NCI-H1417 treated with DMSO at 0.1 percent for 48 hours (cell line): ENCODE measurements at places on chromosomes 4 and X.

DNA sequence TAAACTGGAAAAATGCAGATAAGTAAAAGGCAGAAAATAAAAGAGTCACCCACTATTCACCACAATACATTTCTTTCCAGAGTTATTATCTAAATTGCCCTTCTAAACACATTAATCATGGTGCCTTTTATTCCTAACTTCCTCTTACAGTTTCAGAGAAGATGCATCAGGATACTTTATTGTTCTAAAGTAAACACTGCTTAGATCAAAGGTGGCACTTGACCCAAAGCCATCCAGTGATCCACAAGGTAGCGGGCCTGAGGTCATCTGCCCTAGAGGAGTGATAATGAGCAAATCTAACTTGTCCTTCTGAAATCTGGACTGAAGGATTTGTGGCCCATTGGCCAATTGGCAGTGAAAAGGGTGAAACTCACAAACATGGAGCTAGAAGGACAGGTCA, 12.0 kb upstream of the TMEM154 start:
- peak; percentile 60 for DNase-seq

DNA sequence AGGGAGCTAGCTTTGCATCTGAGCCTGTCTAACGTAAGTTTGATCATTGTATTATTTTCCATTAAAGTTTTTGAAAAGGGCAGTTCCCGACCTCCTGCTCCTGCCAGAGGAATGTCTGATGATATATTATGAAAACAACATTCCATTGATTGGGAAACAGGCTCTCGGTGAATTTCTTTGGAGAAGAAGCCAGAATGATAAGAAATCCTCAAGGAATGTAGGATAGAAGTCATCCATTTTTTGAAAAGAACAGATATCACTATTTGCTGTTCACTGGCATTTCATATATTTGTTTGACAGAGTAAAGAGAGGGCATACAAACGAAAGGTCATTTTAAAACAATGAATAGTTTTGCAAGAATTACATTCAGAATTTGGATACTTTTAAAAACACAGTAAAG, 781.0 kb upstream of the HTR2C start:
- no peak for DNase-seq

GRCh38 chrX:151359931-151360871, 36.8 kb upstream of the VMA21 start:
- no peak for DNase-seq

GRCh38 chr4:2936773-2937145, 26.4 kb downstream of the NOP14 start:
- DNase-seq: no peak

DNA sequence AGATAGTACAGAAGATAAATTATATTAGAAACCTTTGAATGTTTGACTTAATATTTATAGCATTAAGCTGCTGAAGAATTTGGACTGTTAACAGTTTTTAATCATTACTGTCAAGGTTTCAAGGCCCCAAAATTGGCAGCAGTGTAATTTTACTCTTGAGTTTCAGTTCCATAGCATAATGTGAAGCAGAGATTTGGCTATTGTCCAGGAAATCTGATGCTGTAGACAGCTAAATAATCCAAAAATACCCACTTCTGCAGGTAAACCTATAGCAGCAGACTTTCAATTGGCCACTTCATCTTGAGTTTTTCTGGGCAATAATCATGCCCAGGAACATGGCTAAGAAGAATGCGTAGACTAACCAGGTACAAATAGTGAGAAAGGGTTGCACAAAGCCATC, 85.0 kb downstream of the RCHY1 start:
- no peak for DNase-seq

DNA sequence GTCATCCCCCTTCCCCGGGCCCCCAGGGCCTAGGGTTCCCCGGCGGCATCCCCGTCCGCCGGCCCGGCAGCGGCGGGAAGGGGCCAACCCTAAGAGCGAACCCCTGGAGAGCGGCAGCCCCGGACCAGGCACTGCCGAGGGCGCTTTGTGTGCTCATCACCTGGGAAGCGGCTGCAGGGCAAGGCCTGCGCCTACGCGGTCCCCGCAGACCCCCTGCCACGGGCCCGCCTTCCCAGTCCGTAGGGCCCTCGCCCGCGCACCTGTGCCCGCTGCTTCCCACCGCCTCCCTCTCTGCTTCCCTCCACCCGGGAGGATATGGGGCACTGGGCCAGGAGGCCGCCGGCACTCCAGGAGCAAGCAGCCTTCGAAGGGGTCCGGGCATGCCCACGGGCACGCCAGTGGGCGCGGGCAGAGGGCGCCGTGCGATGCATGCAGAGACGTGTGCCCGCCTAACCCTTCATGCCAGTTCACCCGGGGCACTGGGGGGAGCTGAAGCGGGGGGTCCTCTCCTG, 2.6 kb downstream of the FLNA start:
- DNase-seq: no peak

DNA sequence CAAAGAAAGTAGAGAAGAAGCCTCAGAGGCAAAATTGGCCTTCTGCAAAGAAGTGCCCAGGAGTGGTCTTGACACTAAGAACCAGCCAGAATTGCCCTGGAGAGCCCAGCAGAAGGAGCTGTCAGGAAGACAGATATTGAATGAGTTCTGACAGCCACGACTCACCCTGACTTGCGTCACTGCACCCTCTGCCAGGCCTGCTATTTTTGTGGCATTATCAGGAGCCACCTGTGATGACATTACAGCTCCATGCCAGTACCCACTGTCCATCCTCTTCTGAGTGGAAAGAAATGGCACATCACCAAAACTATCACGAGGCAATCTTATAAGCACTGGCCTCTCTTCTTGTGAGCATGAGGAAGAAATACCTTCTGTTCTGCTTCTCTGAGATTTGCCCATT, 67.7 kb downstream of the SMIM20 start:
- DNase-seq: no peak

GRCh38 chr4:60655356-60655755, 544.8 kb upstream of the ADGRL3 start:
- DNase-seq: no peak

DNA sequence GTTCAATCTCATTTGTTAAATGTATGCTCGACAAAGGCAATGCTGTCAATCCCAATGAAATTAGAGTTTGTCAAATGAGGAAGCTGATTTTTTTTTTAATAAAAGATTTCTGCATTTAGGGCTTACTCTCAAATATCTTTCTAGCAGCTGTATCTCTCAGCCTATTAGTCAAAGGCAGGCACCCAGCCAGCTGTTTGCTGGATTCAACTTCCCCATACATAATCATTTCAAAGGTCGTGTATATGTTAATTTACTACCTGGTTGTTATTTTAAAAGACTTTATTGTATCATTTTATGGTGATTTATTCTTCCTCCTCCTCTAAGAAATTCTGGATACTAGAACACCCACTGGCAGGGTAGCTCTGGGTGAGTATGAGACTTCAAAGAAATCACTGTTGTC, 27.1 kb downstream of the RAI2 start:
- no peak for DNase-seq

- no peak for DNase-seq
These were observed 11.4 kb upstream of the NYX start for GRCh38 chrX:41435708-41436107.

- no peak for DNase-seq
These were observed 129.8 kb downstream of the SORBS2 start for GRCh38 chr4:185682236-185682635.

DNA sequence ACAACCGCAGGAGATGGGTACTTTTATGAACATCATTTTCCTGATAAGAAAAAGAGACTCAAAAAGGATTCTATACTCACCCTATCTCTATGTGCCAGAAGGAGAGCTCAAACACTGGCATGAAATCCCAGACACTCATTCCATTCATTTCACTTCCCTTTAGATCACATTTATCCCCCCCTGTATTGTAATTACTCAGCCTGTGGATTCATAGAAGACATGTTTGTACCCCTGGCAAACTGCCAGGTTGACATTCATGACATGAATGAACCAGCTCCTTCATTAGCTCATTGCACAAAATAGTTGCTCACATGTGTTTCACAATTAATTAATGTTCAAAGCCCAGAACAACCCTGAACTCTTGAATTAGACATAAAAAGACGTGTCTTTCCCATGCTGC, 4.9 kb downstream of the SMR3A start:
- peak; percentile 18 for DNase-seq

DNA sequence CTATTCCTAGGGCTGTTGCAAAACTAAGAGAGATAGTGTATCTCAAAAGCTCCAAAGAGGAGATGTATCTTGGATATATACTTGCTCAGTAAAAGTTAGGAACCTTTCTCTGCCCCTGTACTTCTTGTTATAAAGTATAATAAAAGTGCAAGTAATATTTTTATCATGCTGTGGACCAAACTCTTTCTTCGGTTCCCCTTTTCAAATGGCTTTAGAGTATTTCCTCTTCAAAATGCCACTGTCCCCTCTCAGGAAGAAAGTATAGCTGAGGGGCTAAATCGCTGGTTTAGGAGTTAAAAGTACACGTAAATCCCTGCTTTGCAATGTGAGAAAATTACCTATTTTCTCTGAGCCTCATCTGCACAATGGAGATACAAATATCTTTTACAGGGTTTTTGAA, 169.1 kb upstream of the FTHL17 start:
- DNase-seq: no peak

- no peak for DNase-seq
These were observed 14.4 kb upstream of the REPS2 start for GRCh38 chrX:16931855-16932575.

DNA sequence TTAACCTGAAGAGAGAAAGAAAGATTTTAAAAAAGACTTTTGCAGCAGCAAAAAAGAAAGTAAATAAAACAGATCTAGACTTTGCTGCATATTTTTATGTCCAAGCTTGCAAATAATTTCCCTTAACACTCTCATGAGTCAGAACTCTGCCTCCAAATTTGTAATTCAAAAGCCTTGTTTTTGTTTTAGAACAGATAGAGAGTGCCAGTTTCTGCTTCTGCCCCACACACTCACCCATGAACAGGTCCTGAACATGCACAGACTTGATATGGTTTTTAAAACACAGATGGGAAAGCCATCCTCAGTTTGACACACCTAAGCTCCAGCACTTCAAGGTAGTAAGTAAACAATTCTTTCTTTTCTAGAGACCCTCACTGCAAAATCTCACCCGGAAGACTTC, 39.7 kb upstream of the VCX3B start:
- no peak for DNase-seq

- no peak for DNase-seq
These were observed 514.5 kb downstream of the INPP4B start for GRCh38 chr4:142331646-142332045.

- no peak for DNase-seq
These were observed 25.4 kb downstream of the MBNL3 start for GRCh38 chrX:132463411-132463810.

GRCh38 chr4:128862608-128863311, 53.3 kb downstream of the JADE1 start:
- no peak for DNase-seq

- DNase-seq: no peak
These were observed 229.6 kb upstream of the PGRMC2 start for GRCh38 chr4:128517096-128517738.

- DNase-seq: no peak
These were observed 11.0 kb upstream of the BMPR1B start for GRCh38 chr4:94746746-94747145.

DNA sequence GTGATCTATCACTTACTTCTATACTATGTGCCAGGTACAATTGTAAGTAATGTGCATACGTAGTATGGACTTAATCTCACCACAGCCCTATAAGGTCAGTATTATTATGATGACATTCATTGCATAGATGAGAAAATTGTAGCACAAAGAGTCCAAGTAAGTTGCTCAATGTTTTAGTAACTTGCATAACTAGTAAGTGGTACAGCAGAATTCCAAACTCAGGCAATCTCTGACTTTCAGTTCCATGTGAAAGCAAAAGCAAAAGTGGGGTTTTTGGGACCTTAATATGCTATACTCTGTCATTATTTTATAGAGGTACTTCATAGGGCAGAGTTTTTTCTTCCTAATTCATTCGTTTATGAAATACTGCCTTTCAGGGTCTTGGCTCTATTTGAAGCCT, 188.8 kb upstream of the VEGFC start:
- DNase-seq: no peak

DNA sequence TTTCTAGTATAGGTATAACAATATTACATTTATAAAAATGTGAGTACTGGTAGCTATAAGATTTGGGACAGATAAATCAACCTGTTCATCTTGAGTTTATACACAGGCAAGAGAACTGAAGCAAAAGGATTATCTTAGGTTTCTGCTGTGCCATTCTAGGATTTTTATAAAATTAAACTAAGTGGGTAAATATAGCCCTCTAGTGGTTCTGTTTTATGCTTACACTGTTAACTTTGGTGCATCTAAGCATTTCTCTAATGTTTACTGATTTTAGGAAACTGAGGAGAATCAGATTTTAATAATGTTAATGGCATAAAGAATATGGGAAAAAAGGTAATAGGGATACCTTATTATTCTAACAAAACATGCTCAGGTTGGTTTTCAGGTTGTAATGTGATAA, 1.1 kb upstream of the RRH start:
- peak; percentile 3 for DNase-seq

GRCh38 chr4:106670976-106671375, 302.4 kb upstream of the GIMD1 start:
- DNase-seq: no peak

DNA sequence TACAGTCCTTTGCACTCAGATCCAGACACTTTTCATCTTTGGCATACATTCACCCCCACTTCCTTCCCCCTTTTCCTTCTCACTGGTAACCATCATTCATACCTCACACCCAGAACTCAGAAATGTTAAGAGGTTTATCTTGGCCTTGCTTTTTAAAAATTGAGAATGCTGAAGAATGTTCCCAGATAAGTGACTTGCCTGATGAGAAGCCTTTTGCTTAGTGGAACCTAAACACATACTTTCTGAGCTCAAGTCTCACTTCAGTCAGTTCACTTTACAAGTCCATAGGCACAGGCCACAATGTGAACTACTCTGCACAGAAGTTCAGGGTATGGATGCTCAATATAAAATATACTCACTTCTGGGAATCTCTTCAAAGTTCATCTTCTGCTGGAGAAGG, 129.4 kb downstream of the GRIA3 start:
- DNase-seq: no peak

GRCh38 chr4:54487491-54487890, 170.3 kb upstream of the KIT start:
- DNase-seq: no peak

DNA sequence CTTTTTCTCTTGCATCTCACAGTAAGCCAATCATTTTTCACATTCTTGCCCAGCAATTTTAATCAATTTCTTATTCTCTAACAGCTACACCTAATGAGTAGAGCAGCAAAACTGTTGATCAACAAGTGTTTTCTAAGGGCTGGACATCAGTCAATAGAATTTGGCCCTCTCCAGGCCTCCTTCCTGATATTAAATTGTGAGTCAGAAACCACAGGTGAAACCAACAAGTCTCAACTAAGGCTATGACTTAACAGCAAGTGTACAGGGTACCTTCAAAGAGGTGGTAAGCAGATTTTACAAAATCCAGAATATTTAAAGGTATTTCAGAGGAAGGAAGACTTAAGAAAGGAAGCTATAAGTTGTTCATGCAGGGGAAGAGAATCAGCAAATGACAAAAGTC, 156.5 kb upstream of the ARHGAP24 start:
- no peak for DNase-seq

DNA sequence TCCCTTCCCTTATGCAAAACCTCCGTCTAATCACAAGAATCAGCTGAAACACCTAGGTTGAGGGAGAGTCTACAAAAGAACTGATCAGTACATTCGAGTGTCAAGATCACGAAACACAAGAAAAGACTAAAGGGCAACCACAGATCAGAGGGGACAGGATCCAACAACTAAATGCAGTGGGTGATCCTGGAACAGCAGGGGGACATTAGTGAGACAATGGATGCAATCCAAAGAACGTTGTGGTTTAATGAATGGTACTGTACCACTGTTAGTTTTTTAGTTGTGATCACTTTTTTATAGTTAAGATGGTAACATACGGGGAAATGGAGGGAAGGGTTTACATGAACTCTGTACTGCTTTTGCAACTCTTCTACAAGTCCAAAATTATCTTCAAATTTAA, 79.2 kb downstream of the RELL1 start:
- no peak for DNase-seq
